Brain microvascular endothelial cell (primary cell): ENCODE measurements at places on chromosomes 7 and 10.

DNA sequence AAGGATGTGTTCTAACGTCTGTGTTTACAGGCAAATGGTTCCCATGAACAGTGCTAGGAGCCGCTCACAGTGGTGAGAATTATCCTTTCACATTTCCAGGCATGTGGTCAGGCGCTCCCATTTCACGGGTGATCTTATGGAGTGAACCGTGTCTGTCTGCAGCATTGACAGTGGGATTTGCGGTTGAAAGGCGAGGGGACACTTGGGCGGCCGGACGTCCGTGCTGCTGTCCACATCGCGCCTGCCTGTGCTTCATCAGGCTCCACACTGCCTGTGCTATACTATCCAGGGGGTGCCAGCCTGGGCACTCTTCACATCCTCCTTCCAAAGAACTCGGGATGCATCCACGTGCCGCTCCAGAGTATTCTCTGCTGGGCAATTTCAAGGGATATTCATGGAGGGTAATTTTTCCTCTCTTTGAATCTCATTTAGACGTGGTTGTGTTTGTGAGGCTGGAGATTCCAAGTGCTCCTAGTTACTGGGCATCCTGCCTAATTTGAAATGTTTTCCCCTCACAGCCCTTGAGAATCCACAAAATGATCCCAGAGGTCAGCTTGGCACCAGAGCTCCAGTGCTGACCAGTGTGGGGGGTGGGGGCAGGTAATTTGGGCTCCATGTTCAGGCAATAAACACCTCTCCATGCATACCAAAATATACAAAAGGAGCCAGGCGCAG lies 61.9 kb upstream of the EBF3 start:
- no peak for DNase-seq

GRCh38 chr10:119165171-119166117 lies at the start of gene SFXN4:
TSS of gene SFXN4 (minus strand) at chr10:119165714. CDS start at chr10:119165647, 67 bp downstream.
- DNase-seq = peak; percentile 24

GRCh38 chr7:29224726-29225125 lies 30.2 kb downstream of the CHN2 start:
- DNase-seq = no peak

DNA sequence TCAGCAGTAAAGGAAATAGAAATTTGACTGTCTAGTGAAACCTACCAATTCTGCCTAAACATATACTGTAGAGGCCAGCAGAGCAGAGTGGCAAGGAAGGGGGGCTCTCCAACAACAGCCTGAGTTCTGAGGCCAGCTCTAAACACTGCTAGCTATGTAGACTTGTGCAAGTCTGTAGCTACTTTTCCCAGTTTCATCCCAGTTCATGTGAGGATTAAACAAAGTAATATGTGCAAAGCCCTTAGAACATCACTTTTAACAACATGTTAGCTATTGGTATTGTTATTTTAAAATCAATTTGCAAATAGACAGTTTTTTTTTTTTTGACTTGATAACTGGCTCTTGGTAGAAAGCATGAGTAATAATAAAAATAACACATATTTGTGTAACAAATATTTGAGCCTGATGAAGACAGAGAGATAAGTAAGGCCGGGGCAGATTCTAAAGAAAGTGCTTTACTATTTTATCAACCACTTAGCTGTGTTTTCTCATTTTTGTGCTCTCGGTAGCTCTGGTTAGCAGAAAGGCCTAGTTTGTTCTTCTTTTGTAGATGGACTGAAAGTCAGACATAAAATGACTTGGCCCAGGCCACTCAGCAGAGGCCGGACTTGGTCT lies 9.3 kb downstream of the CHST12 start:
- DNase-seq = peak; percentile 14

DNA sequence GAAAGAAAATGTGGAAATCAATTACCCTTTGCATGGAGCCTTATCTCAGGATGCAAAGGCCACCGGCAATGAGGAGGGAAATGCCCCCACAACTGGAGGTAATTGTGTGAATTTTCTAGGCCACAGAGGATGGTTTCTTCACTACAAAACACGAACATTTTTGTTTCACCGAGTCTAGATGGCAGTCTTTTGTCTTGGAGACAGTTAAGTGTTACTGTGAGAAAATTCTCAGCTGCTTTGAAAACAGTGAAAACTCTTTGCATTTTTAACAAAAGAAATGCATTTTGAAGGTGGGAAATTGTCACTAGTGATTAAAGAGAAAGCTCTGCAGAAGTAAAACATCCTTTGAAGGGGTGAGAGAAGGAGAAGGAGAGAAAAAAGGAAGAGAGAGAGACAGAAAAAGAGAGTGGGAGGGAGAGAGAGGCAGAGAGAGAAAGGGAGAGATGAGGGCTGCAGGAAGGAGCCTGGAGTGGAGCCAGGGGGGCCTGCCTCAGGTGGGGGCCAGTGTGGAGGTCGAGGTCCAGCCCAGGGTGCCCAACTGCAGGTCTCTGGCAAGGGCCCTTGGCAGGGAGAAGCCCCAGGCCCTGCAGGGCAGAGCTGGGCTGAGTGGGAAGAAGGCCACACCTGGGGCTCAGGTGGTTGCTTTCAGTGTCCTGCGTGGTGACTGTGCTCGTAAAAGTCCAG lies 261.4 kb downstream of the ADARB2 start:
- DNase-seq = no peak

DNA sequence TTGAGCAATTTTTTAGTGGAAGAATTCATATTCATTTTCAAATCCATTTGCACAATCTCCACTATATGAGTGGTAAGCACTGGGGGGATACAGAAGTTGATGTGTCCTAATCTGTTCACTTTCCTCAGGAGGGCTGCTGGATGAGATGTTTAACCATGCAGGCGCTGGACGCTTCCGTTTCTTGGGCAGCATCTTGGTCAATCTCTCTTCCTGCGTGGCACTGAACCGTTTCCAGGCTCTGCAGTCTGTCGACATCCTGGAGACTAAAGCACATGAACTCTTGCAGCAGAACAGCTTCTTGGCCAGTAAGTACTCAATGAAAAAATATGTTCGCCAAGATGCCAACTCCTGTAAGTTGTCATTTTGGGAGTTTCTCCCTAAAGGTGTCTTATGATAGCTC lies 179.3 kb downstream of the ABCA13 start:
- DNase-seq = no peak

DNA sequence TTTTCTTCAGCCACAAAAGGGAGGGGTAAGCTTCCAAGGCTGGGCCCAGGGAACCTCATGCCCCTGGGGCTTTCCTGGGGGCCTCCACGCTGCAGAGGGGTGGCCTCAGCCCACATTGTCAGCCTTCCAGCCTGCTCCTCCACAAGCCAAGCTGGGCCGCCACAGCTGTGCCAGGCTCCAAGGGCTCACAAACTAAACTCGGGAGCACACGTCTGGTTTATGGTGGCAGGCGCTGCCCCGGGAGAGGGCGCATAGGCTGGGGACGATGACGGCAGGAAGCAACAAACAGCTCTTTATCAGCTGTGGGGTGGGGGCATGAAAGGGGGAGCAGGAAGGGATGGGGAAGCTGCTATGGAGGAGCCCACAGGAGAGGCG lies 6.3 kb upstream of the CDH23 start:
- DNase-seq = no peak

DNA sequence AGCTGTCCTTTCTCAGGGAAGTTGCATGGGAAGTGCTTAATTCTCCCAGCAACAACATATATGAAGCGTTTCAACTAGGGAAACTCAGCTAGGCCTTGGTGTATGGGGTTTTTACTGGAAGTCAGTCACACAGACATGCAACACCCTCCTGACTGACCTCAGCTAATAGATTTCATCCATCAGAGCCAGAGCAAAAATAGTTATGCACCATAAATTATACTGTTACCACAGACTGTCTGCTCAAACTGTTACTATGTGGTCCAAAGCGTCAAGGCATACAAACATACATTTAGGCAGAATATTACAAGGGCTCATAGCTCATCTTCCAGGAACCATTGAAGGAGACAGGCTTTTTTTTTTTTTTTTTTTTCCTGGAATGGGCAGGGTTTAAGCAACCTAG lies 417.9 kb downstream of the ANKRD7 start:
- DNase-seq = no peak

DNA sequence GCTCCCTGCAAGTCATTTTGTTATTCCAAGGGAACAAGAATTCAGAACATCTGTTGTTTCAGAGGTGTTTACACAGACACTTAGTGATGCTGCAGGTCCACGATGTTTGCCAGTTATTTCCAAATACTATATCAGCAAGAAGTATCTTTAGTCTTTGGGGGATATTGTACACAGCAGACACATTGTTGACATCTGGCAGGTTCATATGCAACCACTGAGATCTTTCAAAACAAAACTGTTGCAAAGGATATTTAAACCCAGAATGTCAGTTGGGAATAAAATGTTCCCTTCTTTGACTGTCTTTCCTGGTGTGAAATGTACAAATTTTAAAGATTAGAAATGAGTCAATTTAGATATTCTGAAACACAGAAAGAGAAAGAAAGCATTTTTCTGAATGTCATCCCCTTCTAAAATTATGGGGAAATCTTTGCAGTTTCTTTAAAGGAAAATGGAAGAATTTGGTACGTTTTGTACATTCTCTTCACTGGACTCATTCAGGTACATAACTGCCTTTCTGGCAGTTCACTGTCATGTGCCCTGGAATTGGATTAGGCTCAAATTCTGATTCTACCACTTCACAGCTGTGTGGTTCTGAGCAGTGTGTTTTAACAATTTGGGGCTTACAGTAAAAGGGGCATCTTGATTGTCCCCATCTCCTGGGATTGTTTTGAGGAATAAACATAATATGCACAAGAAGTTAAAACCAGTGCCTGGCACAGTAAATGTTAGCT lies 40.3 kb upstream of the CELF2 start:
- no peak for DNase-seq
